Regular cardiac myocyte (primary cell): ENCODE measurements at places on chromosomes 6 and 20. TPM values are rescaled to one million over a fixed set of nuclear protein-coding genes. Genes with fewer than 3 reads are reported as not detected.

SLC32A1 gene
- total RNA-seq: under 0.01 TPM in 1 of 2 replicates, not detected in the other

ZNF311 gene
- total RNA-seq: 0.96 and 2.3 TPM in 2 replicates

SLC22A23 gene
- 9.4 and 21.1 TPM in 2 replicates for total RNA-seq

KCNK17 gene
- total RNA-seq: not detected in 2 replicates

TREML2 gene
- total RNA-seq: under 0.01 TPM in 1 of 2 replicates, not detected in the other

CCN6 gene
- total RNA-seq: not detected in 2 replicates

HLA-DOA gene
- not detected in 2 replicates for total RNA-seq

CPNE5 gene
- total RNA-seq: under 0.01 TPM in 1 of 2 replicates, not detected in the other

RNF182 gene
- total RNA-seq: 9.0 and 10.0 TPM in 2 replicates

IL17F gene
- total RNA-seq: not detected in 2 replicates

MOG gene
- total RNA-seq: not detected in 2 replicates

NKX2-4 gene
- total RNA-seq: not detected in 2 replicates

LAMA5 gene
- 19.7 and 35.7 TPM in 2 replicates for total RNA-seq

LSM14B gene
- total RNA-seq: 42.2 and 45.1 TPM in 2 replicates

RIMS1 gene
- total RNA-seq: 17.1 and 39.5 TPM in 2 replicates

HUS1B gene
- total RNA-seq: 0.77 and 1.1 TPM in 2 replicates
